Activated T-cell treated with anti-CD3 and anti-CD28 coated beads, Interleukin-2, amount 50 U/mL, for 72 hours (primary cell): ENCODE measurements at places on chromosomes 3 and 15. TPM values are rescaled to one million over a fixed set of nuclear protein-coding genes. Genes with fewer than 3 reads are reported as not detected.

DNA sequence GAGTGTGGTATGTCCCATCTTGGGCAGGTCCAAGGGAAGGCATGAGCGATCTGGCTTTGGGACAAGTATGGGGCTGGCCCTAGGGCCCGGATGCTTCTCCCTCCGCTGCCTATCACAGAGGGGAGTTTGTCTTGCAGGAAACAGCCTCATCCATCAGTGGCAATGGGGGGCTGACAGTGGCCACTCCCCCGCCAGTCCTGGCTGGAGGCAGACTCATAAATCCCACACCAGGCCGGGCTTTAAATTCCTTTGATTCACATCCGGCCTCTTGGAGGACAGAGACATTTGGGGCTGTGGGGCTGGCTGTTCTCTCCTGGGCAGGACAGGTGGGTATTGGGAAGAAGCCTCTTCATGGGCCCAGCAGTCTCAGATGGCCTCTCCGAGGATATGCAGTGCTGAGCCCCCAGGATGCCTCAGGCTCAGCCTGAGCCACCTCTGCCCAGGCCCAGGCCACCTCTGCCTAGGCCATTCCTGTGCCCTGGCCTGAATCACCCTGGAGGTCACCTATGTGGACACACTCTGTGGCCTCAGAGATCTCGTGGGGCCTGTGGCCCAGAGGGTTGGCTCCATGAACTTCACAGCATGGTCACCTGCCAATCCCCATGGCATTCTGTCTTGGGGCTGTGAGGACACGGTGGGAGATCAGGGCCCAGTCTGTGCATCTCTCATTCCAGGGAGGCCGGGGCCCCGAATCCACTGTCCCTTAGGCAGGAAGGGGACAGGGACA is 84.2 kb upstream of the GOLGA6L4 start:
- no peaks in the 10 kb centered on the region for H3K4me1 ChIP-seq
- DNase-seq, result no peak
- no peaks in the 10 kb centered on the region for H3K36me3 ChIP-seq
- H3K4me3 ChIP-seq, result no peak overlapping the region

DNA sequence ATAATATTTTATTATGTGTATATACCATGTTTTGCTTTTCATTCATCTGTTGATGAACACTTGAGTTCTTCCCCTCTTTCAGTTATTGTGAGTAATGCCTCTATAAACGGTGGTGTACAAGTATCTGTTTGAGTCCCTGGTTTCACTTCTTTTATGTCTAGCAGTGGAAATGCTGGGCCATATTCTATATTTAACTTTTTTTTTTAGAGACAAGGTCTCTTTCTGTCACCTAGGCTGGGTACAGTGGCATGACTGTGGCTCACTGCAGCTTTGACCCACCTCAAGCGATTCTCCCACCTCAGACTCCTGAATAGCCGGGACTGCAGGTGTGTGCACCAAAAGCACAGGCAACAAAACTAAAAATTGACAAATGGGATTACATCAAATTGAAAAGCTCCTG is 19.9 kb downstream of the GOLM2 start:
- peak; percentile 37 for DNase-seq
- H3K27me3 ChIP-seq, result no peaks in the 10 kb centered on the region
- peaks cover 31% of the 10 kb centered on the region for H3K4me1 ChIP-seq
- H3K27ac ChIP-seq, result peak overlapping the region; percentile 94

DNA sequence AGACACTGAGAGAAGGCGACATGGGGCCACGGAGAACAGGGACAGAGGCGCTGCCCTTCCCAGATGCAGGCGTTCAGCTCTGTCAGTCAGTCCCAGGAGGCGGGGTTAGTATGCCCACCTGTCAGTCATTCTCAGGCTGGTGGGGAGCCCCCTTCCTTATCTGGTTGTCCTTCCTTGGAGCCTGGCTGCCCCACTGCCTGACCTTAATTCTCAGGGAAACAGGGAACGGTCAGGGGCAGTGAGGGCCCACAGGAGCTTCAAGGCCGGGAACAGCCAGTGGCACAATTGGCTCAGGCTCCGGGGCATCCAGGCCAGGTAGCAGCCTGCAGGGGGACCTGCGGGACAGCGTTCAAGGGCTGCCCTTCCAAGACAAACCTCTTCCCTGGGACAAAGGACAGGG is 133.2 kb downstream of the CHSY1 start:
- no peaks in the 10 kb centered on the region for H3K36me3 ChIP-seq
- peaks cover 27% of the 10 kb centered on the region for H3K4me1 ChIP-seq
- no peak overlapping the region for H3K27ac ChIP-seq
- no peak for DNase-seq
- H3K4me3 ChIP-seq, result no peak overlapping the region
- H3K27me3 ChIP-seq, result no peaks in the 10 kb centered on the region

DNA sequence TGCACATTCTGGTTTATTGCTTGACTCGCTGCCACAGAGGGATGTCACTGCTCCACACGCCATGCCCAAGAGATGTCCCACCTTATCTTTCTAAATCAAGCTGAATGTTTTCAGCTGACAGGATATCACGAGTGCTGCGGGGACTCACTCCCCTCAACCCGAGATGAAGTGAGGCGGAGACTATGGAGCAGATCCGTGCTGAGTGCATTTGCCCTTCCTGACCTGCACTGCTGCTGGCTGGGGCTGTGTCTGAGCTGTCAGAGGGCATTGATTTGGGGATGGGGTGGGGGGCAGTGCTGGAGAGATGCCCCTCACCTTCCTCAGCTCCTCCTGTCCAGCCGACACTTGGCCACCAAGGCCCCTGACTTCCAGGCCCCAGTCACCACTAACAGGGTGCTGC is 40.5 kb upstream of the CSPG4 start:
- no peak for DNase-seq
- H3K27me3 ChIP-seq, result peaks cover 8% of the 10 kb centered on the region
- peaks cover 16% of the 10 kb centered on the region for H3K4me1 ChIP-seq
- H3K27ac ChIP-seq, result no peak overlapping the region
- no peak overlapping the region for H3K4me3 ChIP-seq
- no peaks in the 10 kb centered on the region for H3K36me3 ChIP-seq

TMCO5A gene
- total RNA-seq, result not detected

EDC3 gene
- 52.3 TPM for total RNA-seq

ARHGAP31 gene
- 19.1 TPM for total RNA-seq

- H3K27ac ChIP-seq, result no peak overlapping the region
- no peaks in the 10 kb centered on the region for H3K4me1 ChIP-seq
- no peaks in the 10 kb centered on the region for H3K36me3 ChIP-seq
- no peaks in the 10 kb centered on the region for H3K27me3 ChIP-seq
These were observed 105.6 kb downstream of the OXSM start for GRCh38 chr3:25895443-25895842.

GRCh38 chr3:66795365-66795764 is 202.7 kb upstream of the KBTBD8 start:
- DNase-seq, result no peak
- no peaks in the 10 kb centered on the region for H3K36me3 ChIP-seq
- no peak overlapping the region for H3K27ac ChIP-seq
- H3K4me3 ChIP-seq, result no peak overlapping the region
- H3K4me1 ChIP-seq, result no peaks in the 10 kb centered on the region

- H3K4me3 ChIP-seq, result peak overlapping the region; percentile 43
- peaks cover 44% of the 10 kb centered on the region for H3K4me1 ChIP-seq
- no peaks in the 10 kb centered on the region for H3K36me3 ChIP-seq
- DNase-seq, result no peak
- H3K27ac ChIP-seq, result no peak overlapping the region
These were observed 7.2 kb upstream of the MFGE8 start for GRCh38 chr15:88920186-88920891.

RARB gene
- not detected for total RNA-seq

DNA sequence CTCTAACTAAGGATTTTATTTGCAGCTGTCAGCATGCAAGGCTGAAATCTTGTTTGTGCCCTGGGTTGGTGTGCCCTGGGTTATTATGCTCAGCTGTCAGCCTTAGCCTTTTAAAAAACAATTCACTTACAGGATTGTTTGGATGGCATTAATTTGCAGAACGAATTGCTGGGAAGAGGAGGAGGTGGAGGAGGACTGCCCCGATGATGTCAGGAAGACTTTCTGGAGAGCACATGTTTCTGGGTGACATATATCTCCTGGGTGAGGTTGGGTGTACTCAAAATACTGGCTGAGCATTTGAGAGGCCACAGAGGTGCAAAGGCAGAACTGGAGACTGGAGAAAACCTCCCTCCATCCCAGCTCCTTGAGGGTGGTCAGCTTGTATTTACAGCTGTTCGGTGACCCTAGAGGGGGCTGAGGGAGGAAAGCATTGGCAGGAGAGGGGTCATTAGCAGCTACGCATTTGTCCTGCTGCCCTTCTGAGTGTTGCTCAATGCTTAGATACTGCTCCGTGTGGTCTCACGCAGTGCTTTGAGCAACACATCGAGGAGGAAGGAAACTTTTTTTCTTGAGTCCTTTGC is 59.8 kb upstream of the PSMD6 start:
- peaks cover 39% of the 10 kb centered on the region for H3K27me3 ChIP-seq
- no peak overlapping the region for H3K4me3 ChIP-seq
- H3K36me3 ChIP-seq, result no peaks in the 10 kb centered on the region
- no peak overlapping the region for H3K27ac ChIP-seq
